ENCODE measurements at places on chromosomes 16 and 17. TPM values are rescaled to one million over a fixed set of nuclear protein-coding genes. Genes with fewer than 3 reads are reported as not detected.
A peak's percentile ranks its signal among the peaks of the same experiment; 100 is the strongest.

DNA sequence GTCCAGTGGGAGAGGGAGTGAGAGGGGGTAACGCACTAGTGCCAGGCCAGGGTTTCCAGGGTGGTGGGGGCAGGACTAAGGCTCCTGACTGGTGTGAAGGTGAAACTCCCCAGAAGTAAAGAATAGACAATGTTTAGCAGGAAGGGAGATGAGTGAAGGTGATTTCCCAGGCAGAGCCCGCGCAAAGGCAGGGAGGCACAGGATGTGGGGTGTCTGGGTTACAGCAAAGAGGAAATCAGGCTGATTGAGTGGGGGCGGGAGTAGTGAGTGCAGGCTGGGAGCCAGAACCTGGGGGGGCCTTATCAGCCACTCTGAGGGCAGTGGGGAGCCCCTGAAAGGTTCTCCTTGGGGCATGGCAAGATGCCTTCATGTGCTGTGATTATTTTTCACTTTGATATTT lies 167.5 kb downstream of the UTP18 start:
- DNase-seq = no peak

DNA sequence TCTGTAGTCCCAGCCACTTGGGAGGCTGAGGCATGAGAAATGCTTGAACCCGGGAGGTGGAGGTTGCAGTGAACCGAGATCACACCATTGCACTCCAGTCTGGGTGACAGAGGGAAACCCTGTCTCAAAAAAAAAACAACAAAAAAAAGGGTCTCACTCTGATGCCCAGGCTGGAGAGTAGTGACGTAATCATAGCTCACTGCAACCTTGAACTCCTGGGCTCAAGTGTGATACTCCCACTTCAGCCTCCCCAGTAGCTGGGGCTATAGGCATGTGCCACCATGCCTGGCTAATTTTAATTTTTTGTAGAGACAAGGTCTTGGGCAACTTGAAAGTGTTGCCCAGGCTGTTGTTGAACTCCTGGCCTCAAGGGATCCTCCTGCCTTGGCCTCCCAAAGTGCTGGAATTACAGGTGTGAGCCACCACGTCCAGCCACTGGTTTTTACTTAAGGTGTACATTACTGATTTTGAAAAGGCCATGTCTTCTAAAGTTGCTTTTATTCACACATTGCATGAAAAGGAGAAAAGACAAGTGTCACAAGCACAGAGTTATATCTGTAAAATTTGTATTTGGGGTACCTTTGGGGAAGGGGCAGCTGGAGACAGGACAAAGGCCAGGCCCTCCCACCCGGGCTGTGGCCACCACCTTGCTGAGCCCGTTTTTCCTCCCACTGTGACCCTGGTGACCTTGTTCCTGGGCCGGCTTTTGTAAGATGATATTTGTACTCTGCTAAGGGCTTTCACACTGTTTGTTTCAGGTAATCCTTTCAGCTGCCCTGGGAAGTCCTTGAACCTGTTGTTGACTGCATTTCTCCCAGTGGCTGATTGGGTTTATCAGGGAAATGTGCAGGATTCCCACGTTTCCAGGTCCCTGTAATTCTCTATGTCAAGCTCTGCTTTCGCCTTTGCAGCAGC lies 11.5 kb downstream of the GPT2 start:
- DNase-seq = no peak

- peak; percentile 8 for DNase-seq
Observed at GRCh38 chr16:86874141-86874540, 295.8 kb downstream of the FOXL1 start.

- no peak for DNase-seq
Observed at GRCh38 chr17:78130090-78130436, 508 bp upstream of the TMC8 start.

The PIK3R6 gene
- not detected for total RNA-seq

The NPIPB6 gene
- total RNA-seq = 0.57 TPM

The CDK3 gene
- 2.1 TPM for total RNA-seq

The TNFRSF13B gene
- total RNA-seq = not detected

The IL34 gene
- total RNA-seq = not detected

The KCNH4 gene
- not detected for total RNA-seq

Data from HFFc6 (cell line).